ENCODE measurements at places on chromosomes 3 and 15. TPM values are rescaled to one million over a fixed set of nuclear protein-coding genes. Genes with fewer than 3 reads are reported as not detected.

DNA sequence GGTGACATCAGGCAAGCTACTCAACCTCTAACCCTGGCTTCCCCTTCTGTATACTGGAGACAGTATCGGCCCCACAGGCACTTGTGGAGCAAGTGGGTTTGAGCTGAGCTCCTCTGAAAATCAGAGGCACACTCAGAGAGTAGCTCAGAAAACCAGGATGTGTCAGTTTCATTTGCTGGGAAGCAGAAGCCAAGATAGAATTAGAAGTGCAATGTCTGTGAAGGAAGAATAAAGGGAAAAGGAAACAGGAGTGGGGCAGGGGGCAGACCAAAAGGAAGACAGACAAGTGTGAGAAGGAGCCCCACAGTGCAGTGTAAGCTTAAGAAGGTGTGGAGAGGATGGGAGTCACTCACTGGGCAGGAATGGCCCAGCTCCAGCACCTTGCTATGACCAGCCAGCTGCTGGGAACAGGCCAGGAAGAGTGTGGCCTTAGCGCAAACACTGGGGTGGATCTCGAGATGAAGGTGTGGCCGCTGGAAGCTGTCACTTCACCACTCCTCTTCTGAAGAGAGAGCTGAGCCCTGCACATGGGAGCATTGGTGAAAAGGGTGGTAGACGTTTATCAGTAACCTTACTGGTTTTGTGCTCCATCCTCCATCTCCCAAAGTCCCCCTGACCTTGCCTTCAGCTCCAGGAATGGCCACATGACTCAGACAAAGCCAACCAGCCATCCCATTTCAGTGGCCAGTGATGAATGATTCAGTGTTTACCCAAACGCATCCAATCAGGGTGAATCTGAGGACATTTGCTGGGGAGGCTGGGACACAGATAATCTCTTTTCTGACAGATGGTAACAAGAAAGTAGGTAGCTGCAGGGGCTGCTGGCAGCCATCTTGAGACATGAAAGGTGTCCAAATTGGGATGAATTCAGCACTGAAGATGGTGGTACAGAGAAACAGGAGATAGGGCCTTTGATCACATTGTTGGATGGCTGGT is 108.4 kb downstream of the SHQ1 start:
- DNase-seq: no peak

GRCh38 chr3:112114576-112115160 is 18.4 kb downstream of the GCSAM start:
- DNase-seq: no peak

GRCh38 chr15:73954188-73955145 is 28.2 kb downstream of the LOXL1 start:
- no peak for DNase-seq

- DNase-seq: no peak
Measured at GRCh38 chr3:66399529-66400232, 101.1 kb downstream of the LRIG1 start.

DNA sequence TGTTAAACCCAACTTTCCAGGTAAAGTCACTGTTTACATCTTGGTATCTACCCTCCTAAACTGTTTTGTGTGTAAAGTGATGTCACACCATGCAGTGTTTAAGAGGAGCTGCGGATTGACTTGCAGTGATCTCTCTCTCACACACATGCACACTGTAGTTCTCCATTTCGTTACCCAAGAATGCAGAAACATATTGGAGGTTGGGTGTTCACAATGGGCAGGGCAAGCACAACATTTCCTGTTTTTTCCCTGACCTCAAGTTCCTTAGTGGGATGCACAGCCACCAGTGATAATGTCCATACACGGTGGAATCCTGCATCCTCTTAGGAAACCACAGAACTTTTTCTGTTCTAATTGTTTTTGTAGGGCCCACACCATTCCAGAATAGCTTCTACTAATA is 85.3 kb upstream of the CFAP20DC start:
- DNase-seq: no peak

- DNase-seq: no peak
Measured at GRCh38 chr15:56765251-56765650, 31.9 kb upstream of the ZNF280D start.

The GP5 gene
- polyA plus RNA-seq: 0.10 TPM

The MASP1 gene
- 80.7 TPM for polyA plus RNA-seq
